Omental fat pad (tissue), 4 donors: ENCODE measurements at places on chromosomes 3 and 15.

DNA sequence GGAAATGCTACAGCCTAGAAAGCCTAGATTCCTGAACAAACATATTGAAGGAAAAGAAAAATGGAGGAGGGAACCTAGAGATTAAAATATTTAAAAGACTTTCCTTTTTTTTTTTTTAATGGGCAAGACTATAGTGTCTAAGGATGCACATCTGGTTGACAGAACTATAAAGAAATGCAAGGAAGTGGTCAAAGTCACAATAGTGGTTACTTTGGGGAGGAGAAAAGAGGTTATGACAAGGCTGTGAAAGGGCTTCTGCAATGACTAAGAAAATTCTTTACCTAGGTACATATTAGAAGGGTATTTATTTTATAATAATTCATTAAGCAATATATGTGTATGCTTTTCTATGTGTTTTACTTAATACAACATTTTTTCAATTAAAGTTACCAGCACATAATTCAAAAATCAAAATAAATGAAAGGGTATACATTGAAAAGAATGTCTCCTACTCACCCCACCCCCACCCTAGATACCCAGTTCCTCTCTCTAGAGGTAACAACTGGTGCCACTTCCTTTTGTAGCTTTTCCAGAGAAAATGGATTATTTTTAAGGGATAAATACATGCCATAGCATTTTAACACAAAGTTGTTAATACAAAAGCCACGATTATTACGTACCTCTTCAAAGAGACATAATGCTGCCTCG is 70.1 kb downstream of the HERC1 start:
- DNase-seq, result no peak

DNA sequence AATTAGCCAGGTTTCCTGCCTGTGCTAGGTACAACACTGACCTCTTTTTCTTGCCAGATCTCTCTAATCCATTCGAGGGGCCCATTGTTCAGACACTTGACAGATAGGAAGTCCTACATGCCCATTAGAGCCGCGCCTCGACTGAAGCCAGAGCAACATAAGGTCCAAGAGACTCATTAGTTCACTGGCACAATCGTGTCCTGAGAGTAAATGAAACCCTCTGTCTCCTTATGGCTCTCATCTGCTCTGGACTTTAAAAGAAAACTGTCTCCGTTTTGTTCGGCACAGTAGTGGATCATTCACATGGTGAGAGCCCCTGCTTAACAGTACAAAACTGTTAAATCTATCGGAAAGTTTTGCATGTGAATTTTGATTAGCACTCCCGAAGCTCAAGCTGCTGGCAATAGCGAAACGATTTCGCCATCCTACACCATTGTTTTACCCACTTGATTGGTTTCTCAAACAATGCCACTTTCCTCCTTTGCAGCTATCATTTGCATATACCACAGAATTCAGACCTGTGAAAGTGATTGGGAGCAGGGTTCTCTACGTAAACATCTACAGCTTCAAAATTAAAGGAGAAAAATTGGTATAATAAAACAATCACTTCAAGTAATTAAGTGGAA is 19.0 kb upstream of the C15orf61 start:
- DNase-seq, result no peak

- DNase-seq, result no peak
Observed at GRCh38 chr15:60941448-60941847, 287.7 kb downstream of the RORA start.

- DNase-seq, result no peak
Observed at GRCh38 chr3:84194029-84194428, 764.8 kb upstream of the CADM2 start.

DNA sequence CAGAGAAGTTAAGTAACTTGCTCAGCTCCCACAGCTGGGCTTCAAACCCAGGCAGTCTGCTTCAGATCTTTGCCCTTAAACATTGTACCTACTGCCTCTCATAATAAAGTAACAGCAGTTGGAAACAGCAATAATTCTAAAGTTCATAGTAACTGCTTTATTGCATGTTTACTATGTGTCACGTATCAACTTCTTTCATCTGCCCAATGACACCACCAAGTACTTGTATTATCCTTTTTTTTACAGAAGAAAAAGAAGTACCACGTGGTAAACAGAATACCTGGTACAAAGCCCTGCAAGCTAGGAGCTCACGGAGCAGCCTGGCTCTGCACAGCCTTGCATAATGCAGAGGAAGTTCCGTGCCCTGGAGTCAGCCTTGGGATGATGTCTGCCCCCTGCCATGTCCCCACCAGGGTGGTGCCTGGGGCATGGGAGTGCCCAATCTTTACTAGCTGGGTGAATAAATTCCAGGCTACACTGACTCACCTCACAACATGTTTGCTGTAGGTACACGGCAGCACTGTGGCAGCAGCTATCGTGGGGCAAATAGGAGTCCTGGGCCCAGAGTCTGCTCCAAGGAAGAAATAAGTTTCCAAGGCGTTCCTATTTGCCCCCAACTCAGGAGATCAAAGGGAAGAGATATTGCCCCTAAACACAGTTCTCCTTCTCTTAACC is 77.2 kb downstream of the LDHAL6B start:
- DNase-seq, result no peak
